ENCODE measurements at places on chromosomes 5 and 9. TPM values are rescaled to one million over a fixed set of nuclear protein-coding genes. Genes with fewer than 3 reads are reported as not detected.

DNA sequence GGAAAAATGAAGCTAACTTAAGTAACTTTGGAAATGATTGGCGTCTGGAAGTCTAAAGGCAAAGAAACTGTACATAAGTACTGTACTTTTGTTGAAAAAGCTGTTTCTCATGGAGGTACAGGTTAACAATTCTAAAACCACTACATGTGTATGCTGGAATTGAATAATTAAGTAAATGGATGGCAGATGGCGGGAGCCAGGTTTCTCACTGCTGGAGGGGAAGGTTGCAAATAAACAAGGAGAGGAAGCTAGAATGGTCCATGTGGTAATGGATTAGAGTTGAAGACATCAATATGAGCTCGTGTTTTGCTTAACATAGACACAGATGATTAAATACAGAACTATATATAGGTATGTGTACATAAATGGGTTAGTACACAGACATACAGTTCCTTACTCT lies 43.2 kb upstream of the ASTN2 start:
- DNase-seq, result no peak

DNA sequence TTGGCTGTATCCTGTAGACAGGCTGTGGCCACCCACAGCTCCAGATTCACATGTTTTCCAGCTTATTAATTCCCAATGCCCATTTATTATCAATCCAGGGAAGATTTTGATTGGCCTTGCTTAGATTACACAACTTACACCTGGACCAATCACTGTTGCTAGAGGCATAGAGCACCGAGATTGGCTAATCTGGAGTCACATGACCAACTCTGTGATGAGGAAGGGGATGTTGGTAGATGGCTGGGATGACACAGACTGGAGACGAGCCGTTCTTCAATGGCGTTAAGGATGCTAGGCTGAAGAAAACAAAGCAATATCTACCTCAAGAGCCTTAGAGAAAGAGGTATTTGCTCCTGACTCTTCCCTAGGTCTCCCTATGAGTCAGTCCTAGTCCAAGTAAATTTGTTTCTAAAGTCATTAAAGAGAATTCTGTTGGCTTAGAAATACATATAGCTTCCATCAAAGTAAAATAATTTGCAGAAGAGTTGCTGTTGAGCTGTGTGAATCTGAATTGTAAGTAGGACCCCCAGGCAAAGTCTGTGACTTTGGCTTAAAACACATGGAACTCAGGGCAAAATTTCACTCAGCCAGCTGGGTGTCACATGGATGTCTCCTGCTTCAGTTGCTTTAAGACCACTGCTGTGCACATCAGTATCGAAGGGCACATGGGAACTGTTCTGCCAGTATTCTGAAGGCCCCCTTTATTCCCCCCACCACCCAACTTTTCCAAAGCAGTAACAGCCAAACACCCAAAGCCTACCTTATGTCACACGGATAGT lies 326.4 kb upstream of the KLF4 start:
- DNase-seq, result no peak

Gene SPRY4
- 29.7 TPM for polyA plus RNA-seq

Gene GBGT1
- polyA plus RNA-seq, result 1.9 TPM

Gene ATP10B
- polyA plus RNA-seq, result 0.83 TPM

All from renal pelvis (tissue), 12 donors.